Hematopoietic multipotent progenitor cell treated with erythropoietin and hydrocortisone succinate and interleukin-3 and kit ligand, for 15 days (in vitro differentiated cells): ENCODE measurements at places on chromosomes 11 and 22.

GRCh38 chr11:13339195-13340153 is 61.9 kb downstream of the BMAL1 start:
- DNase-seq = no peak

GRCh38 chr22:26565181-26565580 is 24.8 kb downstream of the TPST2 start:
- no peak for DNase-seq

DNA sequence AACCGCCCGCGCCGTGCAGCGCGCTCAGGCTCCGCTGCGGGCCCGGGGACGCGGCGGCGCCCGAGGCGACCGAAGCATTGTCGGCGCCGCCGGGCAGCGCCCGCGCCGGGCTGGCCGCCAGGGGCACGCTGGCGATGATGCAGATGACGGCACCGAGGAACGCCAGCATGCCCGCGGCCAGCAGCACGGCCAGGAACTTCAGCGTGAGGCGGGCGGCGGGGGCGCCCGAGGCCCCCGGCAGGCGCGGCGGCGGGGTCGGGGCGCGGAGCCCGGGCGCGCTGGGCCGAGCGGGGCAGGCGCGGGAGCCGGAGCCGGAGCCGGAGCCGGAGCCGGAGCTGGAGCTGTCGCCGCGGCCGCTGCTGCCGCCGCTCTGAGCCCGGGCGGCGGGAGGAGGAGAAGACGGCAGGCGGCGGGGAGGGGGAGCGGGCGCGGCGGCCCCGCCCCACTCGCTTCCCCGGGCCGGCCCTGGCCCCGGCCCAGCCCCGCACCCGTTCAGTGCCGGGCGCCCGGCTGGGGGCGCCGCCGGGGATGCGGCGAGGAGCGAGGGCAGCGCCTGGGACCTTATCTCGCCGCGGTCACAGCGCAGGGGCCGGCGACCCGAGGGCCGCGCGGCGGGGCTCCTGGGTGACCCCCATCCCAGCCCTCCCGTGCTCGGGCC is at the start of gene NPTXR:
Gene NPTXR (minus strand): TSS at position 372 of the 658 bp plus-strand sequence.
- no peak for DNase-seq

- no peak for DNase-seq
These were observed 16.7 kb upstream of the UCP3 start for GRCh38 chr11:74025467-74026166.

DNA sequence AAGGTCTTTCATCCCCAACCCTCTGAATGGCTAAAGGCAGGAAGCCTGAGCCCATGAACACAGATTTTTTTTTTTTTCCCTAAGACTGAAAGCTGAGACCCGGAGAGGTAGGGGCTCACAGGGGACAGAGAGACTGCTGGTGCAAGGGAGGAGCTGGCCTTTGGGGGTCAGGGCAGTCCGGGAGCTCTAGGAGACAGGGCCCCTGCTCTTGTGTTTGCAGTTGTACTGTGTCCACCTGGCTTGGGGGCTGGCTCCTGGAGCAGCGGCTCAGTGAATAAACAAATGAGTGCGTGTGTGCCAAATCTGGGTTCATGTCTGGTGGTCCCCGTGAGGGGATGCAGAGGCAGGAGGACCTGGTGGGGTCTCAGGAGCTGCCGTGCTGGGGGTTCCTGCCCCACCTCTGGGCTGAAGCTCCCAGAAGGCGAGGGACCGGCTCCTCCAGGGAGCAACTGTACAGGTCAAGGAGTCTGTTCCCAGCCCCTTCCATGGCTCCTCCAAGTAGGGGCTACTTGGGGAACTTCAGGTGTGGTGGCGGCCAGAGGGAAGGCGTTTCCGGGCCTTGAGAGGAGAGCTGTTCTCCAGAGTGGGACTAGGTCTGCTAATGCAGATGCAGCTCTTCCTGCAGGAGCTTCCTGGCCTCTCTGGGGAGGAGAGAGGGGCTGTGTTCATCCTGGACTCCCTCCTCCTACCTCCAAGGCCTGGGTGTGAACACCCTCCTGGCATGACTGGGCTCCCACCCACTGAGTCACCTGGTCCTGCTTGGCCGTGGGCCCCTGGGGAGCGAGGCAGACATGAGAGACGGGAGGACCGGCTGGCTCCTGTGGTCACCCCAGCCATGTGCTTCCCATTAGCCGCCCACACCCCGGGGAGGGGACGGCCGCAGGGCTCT is 57.6 kb downstream of the FBXO7 start:
- DNase-seq = no peak

- DNase-seq = no peak
These were observed 3.8 kb downstream of the GAS2L1 start for GRCh38 chr22:29310065-29310862.
